H54 (cell line): ENCODE measurements at places on chromosomes 3 and 15.
A peak's percentile ranks its signal among the peaks of the same experiment; 100 is the strongest.

- DNase-seq, result no peak
Measured at GRCh38 chr15:92492551-92493115, 99.0 kb downstream of the ST8SIA2 start.

GRCh38 chr15:89668171-89668570, 11.0 kb downstream of the PLIN1 start:
- no peak for DNase-seq

DNA sequence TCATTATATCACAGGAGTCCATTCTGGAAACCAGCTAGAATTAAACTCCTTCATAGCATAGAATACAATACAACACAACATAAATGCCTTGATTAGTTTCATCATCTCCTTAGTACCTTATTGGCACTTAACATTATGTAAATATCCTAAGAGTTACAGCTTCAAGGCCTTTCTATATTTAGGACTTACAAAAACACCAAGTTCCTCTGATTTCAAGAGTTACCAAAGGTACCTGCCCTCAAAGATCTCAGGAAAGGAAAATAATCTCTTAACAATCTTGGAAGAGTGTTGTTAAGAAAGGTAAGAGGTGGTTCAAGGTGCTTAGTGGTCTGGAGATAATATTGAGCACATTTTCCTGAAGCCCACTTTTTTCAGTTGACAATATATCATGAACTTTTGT, 477.7 kb downstream of the IGSF11 start:
- no peak for DNase-seq

GRCh38 chr3:60079076-60079475, 1029.3 kb upstream of the CFAP20DC start:
- no peak for DNase-seq

DNA sequence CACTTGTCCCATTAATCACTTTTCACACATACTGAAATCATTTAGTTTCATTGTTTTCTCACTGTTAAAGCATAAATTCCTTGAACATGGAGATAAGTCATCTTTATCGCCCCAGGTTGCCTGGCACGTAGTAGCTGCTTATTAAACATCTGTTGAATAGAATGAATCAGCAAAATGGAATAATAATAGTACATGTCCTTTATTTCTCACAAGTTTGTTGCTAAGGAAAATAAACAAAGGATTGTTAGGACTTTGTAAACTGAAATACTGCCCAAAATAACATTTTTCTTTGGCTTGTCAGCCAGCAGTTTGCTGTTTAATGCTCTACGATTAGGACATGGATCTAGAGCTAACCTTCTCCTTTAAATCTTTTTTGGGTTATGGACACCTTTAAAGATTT, 17.9 kb downstream of the SLC35A5 start:
- DNase-seq, result no peak

- no peak for DNase-seq
Measured at GRCh38 chr3:5564278-5564666, 376.8 kb downstream of the EDEM1 start.

- no peak for DNase-seq
Measured at GRCh38 chr15:90641581-90642463, 75.3 kb upstream of the BLM start.

DNA sequence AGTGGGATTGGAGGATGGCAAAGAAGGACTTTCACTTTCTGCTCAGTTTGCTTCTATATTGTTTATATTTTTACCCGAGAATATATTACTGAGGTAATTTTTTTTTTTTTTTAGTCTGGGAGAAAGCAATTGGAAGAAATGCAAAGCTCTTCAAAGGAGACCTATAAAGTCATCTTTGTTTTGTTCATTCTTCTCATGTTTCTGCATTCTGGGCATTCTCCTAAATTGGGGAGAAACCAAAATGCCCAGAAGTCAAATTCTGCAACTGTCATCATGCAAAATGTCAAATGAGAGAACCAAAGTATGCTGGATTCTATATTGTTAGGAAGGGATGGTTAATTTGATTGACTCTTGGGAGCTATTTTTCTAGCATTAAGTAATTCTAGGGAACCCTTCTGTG, 168.3 kb upstream of the TSC22D2 start:
- DNase-seq, result no peak

GRCh38 chr3:123568034-123568433, 16.8 kb downstream of the HACD2 start:
- no peak for DNase-seq

DNA sequence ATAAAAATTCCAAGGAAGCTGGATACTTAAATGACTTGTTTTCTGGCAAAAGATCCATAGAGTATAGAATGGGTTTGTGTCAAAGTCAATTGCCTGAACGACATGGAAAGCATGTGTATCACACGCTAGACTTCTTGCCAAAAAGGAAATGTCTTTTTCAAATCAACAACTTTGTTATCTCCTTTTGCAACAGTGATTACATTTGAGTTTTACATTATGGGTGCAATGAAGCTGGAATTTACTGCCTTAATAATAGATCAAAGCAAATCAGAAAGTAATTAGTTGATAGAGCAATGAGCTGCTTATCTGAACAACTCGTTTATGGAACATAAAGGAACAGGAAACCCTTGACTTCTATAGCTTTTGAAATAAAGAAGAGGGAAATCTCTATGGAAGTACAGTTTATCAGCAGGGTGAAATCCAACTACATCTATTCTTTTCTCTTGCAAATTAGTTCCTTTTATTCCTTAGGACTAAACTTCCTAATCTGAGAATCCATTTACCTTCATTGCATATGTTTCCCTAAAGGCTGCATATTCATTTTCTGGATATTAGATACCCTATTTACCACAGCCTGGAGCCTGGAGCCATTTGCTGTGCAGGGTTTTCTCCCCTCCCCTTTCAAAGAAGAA, 415.1 kb upstream of the NECTIN3 start:
- no peak for DNase-seq

DNA sequence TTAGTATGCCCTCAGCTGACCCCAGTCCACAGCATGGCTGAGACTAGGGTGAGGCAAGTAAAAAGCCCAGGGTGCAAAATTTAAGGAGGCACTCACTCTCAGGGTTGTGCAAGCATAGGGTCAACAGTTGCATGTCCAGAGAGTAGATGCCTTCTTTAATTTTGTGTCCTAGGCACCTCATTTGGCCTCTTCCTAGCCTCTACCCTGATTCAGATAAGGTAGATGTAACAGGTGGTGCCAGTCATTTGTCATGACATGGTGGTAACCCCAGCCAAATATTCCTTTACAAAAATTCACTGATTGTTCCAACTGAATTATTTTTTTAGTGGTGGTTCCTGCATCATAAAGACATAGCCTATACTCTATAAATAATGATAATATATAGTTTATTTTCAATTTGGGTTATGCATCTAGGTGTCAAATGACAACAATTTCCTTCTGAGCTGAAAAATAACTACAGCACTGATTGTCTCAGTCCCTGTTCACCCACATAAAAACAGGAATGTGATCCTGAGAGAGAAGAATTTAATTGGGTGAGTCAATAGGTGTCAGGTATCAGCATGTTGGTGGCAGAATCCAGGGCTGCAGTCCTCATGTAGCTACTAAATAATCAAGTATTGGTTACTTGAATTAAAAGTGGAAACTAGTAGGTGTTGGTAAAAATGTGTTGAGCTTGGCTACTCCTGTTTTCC, 44.2 kb upstream of the TIPARP start:
- DNase-seq, result no peak

- DNase-seq, result peak; percentile 9
Measured at GRCh38 chr3:157290766-157291165, 130.8 kb upstream of the CCNL1 start.

GRCh38 chr3:183555541-183556081, at the start of gene KLHL6:
Gene KLHL6, minus strand, starts transcription at chr3:183555706. Its CDS starts 53 bp downstream, at chr3:183555653.
- no peak for DNase-seq

DNA sequence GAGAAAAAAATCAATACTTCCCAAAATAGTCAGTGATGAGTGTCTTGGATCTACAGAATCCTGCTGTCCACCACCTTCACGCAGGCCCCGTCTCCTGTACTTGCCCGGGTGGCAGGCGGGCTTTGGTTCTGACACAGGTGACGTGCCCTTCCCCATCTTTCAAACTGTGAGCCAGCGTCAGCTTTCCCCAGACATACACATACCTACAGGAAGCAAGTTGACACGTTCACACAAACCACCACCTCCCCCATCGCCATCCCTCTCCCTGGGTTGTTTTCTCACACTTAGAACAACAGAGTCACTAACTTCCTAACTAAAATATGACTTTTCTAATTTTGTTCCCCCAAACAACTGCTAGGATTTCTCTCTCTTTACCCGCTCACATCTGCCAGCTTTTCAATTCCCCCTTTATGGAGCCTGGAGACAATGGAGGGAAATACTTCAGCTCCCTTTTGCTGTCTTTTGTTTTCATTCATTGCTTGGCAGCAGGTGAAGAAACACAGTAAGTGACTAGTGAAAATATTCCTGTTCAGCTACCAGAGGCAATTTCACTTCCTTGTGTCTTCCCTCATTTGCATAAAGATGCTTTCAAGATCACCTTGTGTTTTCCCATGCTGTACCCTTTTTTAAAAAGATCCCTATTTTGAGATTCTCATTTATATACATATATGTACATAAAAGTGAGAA, 248.3 kb downstream of the SLCO3A1 start:
- no peak for DNase-seq

DNA sequence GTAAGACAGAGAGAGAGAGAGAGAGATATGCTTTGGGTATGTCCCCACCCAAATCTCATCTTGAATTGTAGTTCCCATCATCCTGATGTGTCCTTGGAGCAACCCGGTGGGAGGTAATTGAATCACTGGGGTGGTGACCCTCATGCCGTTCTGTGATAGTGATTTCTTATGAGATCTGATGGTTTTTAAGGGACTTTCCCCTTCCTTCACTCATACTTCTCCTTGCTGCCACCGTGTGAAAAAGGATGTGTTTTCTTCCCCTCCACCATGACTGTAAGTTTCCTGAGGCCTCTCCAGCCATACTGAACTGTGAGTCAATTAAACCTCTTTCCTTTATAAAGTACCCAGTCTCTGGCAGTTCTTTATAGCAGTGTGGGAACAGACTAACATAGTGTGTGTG, 60.3 kb downstream of the EOMES start:
- DNase-seq, result no peak

- no peak for DNase-seq
Measured at GRCh38 chr3:90129730-90130129, 1022.3 kb downstream of the EPHA3 start.

- no peak for DNase-seq
Measured at GRCh38 chr3:99242271-99242670, 340.8 kb upstream of the DCBLD2 start.

DNA sequence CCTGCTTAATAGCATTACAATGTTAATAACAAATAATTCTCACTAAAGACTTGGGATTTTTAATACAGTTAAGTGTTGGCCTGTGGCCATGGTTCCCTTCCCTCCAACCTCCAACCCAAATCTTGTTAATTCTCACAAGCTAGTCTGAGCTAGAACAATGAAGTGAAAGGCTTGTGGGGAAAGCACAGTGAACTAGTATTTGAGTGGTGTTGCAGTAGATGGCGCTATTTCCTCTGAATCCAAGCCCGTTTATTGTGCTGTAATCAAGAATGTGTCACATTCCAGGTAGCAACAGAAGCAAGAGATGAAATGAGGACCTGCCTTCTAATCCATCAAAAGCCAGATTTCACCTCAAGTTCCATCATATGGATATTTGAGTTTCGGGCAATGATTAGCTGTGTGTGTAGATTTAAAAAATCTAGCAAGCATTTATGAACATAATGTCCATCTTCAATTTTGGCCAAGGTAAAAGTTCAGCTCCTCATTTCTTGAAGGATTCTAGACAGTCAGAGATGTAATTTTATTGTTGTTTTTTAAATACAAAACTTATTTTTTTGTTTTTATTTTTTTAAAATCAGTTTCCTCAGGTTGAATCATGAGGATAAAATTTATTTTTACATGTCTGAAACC, 160.7 kb downstream of the SQOR start:
- peak; percentile 15 for DNase-seq

- no peak for DNase-seq
Measured at GRCh38 chr3:143173242-143173641, 53.7 kb downstream of the CHST2 start.

DNA sequence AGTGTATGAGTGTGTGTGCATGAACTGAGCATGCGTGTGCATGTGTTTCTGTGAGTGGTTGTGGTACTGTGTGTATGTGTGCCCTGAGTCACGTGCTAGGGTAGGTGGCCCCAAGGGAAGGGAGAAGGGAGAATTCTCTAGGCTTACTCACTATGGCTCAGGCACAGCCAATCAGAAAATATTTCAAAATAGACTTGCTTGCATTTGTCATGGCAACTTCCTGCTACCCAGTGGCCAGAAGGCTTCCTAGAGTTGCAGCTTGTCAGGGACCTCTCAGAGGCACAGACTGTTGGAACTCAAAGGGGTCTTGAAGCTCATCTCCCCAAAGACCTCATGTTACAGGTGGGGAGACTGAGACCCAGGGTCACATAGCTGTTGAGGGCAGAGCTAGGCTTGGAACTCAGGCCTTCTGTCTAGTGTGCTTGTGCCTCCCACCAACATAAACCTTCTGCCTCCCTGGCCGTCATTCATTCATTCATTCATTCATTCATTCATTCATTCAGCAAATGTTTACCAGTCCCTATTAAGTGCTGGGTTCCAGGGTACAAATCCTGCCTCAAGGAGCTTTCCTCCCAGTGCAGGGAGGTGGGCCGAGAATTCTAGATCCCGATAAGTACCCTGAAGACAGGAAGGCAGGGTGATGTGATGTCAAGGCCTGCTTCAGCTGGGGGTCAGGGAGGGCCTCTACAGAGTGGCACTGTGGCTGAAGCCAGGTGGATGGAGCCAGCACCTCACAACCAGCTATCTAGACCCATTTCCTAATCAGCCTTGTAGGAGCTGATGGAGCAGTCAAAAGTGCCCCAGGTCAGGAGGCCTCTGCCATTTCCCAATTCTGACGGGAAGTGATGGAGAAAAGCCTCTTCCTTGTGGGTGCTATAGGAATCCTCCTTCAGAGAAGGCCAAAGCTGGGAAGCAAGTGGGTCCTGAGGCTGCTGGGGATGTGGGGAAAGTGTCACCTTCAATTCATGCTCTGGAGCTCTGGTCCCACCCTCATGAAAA, 10.9 kb upstream of the RFT1 start:
- DNase-seq, result no peak

DNA sequence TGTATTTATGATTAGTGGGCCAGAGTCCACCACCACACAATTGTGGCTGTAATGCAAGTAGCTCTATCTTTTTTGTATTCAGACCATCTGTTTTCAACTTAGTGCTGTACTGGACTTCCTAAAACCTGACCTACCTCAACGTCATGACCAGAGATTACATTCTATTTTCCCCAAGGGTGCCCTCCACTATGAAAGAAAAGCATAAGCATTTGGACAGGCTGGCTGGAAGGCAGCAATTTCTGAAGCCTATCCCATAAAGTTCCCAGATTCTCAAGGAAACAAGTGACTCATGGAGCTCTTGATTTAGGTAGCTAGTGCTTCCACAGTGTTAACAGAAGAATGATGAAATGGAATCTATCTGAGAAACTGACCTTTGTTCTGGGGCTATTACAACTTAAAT, 75.8 kb downstream of the COL8A1 start:
- DNase-seq, result no peak
